ENCODE measurements at places on chromosomes 7 and 10.

GRCh38 chr10:18164093-18164492 is 23.9 kb downstream of the CACNB2 start:
- no peak for DNase-seq

DNA sequence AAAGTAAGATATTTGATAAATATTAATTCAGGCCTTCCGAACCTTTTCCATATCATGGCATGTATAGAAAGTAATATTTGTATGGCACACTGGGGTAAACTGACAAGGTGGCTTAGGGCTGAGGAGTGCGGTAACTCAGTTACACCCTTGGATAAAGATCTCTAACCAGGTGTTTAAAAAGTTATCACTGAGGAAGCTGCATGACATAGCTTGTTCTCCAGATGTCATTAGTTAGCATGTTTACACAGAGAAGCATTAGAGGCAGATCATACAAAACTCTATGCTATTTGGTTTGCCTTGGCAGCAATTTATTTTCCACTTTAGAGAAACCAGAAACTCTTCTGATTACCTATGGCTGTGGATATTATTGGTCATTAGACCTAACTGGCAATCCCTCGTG is 118.2 kb downstream of the ST7 start:
- DNase-seq, result no peak

DNA sequence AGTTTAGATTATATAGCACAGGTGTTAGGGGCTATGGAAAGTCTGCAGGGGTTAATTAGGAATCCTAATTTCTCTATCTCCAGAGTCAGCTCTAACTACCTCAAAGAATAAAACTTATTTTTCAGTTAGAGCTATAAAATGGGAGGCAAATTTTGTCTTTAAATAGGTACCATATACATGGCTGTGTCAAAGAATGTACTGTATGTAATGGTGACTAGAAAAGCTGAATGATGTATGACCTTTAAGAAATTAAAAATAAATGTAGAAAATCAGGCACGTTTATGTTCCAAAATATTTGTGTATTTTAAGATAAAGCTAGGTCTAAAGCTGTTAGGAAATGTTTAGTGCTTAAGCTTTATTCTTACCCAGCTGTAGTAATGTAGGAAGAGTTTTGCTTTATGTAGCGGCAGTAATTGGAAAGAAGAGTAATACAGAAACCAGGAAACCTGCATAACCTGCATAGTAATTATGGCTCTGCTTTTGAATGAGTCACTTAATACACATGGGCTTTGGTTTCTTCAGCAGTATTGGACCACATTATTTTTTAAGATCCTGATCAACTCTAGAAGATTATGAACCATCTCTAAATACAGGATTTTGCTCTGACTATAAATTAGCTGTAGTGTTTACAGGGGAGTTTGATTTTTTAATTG is 85.0 kb downstream of the KMT2E start:
- no peak for DNase-seq

DNA sequence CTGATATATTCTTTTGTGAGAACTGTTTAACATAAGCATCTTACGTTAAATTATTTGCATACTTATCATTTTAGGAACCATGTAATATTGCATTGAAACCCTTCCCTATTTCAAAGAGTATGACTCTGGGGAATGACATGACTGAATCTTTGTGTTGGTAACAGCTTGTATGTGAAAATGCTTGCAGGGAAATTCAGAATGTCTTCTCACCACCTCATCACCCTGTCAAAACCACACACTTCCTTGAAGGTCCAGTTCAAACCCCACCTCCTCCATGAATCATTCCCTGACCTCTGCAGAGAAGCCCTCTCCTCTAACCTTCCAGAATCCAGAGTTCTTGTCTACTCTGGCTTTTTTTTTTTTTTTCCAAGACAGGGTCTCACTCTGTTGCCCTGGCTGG is 26.3 kb upstream of the NKX2-3 start:
- DNase-seq, result no peak

All from stimulated activated CD8-positive, alpha-beta memory T cell treated with anti-CD3 and anti-CD28 coated beads, Interleukin-4, amount 100 ng/mL, for 1 hour (primary cell).